ENCODE measurements at places on chromosomes 13 and 19. TPM values are rescaled to one million over a fixed set of nuclear protein-coding genes. Genes with fewer than 3 reads are reported as not detected.

DNA sequence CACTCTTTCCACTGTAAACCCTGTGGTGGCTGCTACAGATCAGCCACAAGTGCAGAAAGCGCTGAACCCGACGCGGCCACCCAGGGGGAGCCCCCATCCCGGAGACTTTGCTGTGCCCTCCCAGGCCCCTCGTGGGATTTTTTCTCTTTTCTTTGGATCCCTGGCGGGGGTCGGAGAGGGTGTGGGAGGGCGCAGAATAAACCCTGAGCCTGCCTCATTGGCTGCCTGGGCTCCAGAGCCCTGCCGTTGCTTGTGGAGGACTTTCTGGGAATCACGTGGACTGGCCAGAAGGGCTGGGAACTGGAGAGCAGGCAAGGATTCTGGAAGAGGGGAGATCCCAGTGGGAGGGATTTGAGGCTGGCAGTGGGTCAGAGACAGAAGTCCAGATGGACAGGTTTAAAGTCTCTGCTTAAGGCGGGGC is 24.9 kb downstream of the GADD45B start:
- DNase-seq, result peak; percentile 56

GRCh38 chr13:98187965-98188261 is 10.8 kb upstream of the RNF113B start:
- DNase-seq, result no peak

DHDH gene
- 4.2 TPM for total RNA-seq

DNA sequence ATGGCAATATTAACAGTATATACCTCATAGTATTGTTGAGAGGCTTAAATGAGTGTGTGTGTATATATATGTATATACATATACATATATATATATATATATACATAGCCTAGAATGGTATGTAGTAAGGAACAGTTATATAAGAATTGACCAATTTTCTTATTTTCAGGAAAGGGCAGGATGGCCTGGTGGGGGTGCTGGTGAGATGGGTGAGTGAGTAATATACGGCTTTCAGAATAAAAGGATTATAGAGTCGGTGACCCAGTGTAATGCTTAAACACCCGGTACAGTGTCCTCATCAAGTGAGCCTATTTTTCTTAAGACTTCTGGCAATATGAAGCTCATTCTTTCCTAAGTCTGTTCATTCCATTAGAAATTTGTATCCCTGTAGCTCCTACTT is 11.7 kb upstream of the FAM216B start:
- no peak for DNase-seq

GRCh38 chr13:78102121-78102677 is 183.6 kb upstream of the EDNRB start:
- no peak for DNase-seq

- no peak for DNase-seq
Observed at GRCh38 chr13:25879466-25879865, 172.3 kb downstream of the SHISA2 start.

ZBTB32 gene
- total RNA-seq, result not detected
